ENCODE measurements at places on chromosomes 5 and 9. TPM values are rescaled to one million over a fixed set of nuclear protein-coding genes. Genes with fewer than 3 reads are reported as not detected.

Gene PRRT1B
- 11.1 TPM for total RNA-seq

Gene FBP1
- 50.5 TPM for total RNA-seq

Gene GPR151
- not detected for total RNA-seq

Gene CXCL14
- total RNA-seq: 4.7 TPM

Gene SPINK13
- not detected for total RNA-seq

Gene IL5
- not detected for total RNA-seq
